AG09319 (cell line): ENCODE measurements at places on chromosomes 16 and 17.

DNA sequence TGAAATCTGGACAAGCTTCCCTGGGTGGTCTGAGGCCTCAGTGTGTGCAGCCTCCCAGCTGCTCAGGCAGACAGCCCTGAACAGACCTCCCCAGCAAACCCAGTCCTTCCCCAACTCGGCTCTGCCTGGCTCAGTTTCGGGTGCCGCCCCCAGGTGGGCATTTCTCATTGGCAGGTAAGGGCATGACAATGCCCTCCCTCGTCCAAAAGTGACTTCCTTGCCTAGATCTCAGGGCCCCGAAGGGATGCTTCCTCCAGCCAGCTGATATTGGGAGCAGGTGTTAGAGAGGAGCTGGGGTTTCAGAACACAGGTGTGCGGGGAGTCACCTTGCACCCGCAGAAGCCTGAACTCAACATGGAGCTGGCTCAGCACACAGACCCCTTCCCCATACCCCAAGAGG, 3.8 kb upstream of the PPL start:
- DNase-seq, result no peak

DNA sequence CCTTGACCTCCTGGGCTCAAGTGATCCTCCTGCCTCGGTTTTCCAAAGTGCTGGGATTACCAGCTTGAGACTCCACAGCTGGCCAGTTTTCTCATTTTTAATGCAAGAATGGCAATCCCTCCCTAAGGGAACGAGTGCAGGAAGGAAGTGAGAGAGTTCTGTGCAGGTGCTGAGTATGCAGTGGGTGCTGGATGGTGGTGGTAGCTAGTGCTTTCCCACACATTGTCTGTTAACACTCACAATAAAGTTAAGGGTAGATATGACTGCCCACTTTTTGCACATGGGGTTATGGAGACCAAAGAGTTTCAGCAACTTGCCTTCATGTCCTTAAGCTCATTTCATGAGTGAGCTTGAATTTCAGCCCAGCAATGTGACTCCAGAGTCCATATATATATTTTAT, 18.5 kb downstream of the RGS9 start:
- DNase-seq, result no peak

GRCh38 chr17:37519251-37519985, 29.7 kb downstream of the DUSP14 start:
- no peak for DNase-seq

- DNase-seq, result no peak
Measured at GRCh38 chr16:86217891-86218270, 292.4 kb upstream of the FOXF1 start.

DNA sequence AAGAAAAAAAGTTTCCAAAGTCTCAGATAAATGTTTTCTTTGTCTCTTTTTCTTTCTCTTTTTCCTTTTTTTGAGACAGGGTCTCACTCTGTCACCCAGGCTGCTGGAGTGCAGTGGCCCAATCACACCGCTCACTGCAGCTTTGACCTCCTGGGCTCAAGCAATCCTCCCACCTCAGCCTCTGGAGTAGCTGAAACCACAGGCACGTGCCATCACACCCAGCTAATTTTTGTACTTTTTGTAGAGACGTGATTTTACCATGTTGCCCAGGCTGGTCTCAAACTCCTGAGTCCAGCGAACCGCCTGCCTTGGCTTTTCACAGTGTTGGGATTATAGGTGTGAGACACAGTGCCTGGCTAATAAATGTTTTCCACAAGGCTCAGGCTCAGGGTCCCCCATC, 53.3 kb upstream of the KSR1 start:
- no peak for DNase-seq
